Activated T-helper 1 cell treated with Interleukin-2 at 50 U/mL for 16 hours (primary cell): ENCODE measurements at places on chromosomes 2 and 18.

DNA sequence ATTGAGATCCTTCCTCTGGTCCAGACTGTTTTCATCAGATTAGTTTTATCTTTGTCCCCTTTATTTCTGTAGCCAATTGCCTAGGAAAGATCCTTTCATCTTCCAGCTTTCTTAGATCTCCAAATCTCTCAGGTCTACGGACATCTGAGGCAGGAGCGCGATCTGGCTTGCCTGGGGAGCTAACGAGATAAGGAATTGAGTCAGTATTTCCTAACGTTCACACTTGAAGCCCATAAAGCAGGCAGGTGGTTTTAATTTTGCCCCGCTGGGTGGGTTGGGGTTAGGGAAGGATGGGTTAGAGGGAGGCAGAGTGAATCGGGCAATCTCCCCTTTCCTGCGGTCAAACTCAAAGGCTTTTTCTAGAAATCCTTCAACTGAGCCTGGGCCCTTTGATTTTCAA lies 727 bp upstream of the TTLL4 start:
- DNase-seq = no peak

DNA sequence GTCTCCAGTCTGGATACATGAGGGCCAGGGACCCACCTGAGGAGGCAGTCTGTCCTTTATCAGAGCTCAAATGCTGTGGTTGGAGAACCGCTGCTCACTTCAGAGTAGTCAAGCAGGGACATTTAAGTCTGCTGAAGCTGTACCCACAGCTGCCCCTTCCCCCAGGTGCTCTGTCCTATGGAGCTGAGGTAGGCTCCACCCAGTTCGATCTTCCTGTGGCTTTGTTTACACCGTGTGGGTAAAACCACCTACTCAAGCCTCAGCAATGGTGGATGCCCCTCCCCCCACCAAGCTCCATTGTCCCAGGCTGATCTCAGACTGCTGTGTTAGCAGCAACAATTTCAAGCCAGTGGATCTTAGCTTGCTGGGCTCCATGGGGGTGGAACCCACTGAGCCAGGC lies 731.4 kb upstream of the HS6ST1 start:
- DNase-seq = no peak

GRCh38 chr2:22110244-22110651 lies 986.5 kb downstream of the TDRD15 start:
- no peak for DNase-seq

GRCh38 chr18:65527879-65528633 lies 222.8 kb upstream of the CDH7 start:
- DNase-seq = no peak

- no peak for DNase-seq
Measured at GRCh38 chr2:26922405-26923188, 47.8 kb upstream of the MAPRE3 start.

DNA sequence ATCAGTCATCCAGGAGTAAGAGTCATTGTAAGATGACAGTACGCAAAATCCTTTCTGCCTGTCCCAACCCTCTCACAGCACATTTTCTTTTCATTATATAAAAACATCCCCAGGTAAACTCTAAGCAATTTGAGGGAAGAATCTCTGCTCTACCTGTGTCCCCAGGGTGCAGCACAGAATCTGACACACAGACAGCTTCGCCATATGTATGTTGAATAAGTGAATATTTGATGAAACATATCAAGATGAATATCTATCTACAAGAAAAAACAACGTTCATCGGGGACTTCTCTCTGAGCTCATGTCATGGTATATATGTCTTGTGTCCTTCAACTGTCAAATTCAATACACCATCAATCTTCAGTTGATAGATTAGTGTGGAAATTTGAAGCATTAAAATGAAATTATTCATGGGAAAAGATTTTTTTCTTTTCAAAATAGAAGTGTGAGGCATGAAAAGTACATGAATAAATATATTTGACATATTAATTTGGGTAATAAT lies 94.5 kb upstream of the KYNU start:
- no peak for DNase-seq

- no peak for DNase-seq
Measured at GRCh38 chr2:105220604-105221003, 20.9 kb upstream of the GPR45 start.

- no peak for DNase-seq
Measured at GRCh38 chr18:77082316-77082955, 50.1 kb downstream of the MBP start.

DNA sequence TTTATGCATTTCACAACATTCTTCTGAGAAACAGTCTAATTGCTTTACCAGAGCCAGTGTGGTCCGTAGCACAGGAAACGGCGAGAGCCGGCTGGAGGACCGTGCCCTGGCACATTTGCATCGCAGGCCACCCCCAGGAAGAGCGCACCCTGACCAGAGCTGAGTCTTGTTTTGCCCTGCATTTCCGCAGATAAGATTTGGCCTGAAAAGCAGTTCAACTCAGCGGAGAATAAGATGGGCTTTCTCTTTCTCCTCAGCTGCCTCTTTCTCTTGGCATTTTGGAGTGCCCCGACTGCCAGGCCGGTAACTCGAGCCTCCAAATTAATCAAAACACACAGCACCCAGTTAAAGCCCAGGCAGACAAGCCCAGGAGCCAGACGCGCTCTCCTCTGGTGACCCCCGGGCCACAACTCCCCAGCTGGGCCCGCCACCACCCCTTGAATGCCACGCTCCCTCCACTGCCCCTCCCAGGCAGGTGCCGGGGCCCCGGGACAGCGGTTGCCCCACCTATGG lies 464 bp downstream of the COL4A4 start:
- DNase-seq = no peak

DNA sequence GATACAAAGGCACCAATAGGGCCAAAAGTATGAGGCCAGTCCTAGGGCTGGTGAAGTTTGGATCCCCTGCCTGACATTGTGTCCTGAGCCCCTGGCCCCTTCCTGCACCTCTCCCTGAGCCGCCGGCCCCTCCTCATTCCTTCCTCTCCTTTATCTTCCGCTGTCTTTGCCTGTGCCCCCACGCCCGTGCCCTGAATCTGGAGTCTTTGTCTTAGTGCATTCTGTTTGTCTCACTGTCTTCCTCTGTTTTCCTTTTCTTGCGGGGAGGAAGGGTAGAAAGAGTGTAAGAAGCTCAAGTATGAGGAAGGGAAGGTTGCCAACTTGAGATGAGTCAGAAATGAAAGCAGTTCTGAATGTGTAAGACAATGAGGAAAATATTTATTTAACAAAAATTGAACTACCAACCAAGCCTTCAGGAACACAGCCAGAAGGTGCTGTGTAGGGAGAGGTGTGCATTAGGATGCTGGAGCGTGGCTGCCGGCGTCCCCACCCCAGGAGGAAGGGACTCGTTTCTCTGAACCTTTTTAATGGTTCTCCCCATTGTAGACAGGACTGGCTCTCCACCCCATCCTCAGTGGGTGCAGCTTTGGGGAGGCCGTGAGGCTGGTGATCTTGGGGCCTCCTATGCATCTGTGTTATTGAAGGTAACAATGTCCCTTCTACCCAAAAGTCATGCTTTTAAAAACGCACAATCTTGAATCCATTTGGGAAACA lies 133.1 kb downstream of the NEDD4L start:
- no peak for DNase-seq

DNA sequence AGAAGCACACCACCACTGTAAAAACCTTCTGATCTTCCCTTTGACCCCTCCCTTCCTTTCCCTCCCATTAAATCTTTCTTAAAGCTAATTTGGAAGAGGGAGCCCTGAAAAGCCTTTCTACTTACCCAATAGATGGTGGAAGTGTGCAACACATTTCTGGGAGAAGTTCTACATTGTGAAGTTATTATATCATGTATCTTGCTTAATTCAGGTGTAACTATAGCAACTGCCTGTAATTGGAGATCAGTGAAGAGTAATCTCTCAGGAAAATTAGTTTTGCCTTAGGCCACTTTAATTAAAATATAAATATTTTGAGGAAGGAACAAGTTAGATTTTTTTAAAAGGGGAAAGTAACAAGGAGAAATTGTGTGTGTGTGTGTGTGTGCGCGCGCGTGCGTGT lies 266.0 kb downstream of the SH3BP4 start:
- no peak for DNase-seq

GRCh38 chr2:215535125-215535668 lies 99.3 kb upstream of the FN1 start:
- DNase-seq = no peak

GRCh38 chr18:32502014-32502413 lies 31.3 kb upstream of the GAREM1 start:
- no peak for DNase-seq

DNA sequence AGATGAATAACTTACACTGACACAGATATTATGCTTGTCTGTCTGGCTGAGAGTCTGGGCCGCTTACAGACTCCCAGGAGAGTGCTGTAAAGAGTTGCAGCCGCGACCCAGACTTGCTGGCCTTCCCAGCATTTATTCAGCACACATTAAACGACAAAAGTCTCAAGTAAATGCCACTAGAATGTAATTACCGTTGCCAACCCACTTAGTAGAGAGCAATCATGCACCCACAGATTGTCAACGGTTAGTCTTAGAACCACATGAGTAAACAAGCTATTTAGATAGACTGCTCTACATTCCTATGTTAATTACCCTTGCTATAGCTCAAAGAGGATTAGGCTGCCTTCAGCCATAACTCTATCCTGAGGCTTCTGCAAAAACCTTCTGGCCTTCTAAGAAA lies 47.8 kb upstream of the C2orf74 start:
- no peak for DNase-seq

DNA sequence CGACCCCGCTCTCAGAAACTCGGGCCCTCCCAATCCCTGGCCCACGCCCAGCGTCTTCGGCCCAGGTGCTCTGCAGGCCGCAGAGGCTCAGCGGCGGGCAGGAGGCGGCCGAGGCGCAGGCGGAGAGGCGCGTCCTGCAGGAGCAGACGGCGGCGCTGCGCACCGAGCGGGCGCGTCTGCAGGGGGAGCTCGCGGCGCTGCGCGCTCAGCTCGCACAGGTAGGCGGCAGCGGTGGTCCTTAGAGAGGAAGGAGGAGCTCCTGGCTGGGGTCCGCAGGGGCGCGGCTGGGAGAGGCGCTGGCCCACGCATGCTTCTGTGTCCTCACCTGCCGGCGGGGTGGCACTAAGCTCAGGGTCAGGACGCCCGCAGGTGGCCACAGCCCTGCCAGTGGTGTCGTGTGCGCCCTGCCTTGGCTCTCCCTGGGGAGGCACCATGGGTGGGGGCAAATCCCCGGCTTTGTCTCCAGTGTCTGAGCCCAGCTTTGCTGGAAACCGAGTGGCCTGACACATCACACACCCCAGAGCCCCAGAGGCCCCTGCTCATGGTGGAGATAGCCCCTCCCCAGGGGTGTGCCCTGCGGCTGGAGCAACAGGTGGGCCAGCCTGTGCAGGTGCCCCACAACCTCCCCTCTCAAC lies 14.9 kb upstream of the SNED1 start:
- peak; percentile 26 for DNase-seq

GRCh38 chr2:134718023-134718816 lies 580 bp downstream of the TMEM163 start:
- DNase-seq = no peak

DNA sequence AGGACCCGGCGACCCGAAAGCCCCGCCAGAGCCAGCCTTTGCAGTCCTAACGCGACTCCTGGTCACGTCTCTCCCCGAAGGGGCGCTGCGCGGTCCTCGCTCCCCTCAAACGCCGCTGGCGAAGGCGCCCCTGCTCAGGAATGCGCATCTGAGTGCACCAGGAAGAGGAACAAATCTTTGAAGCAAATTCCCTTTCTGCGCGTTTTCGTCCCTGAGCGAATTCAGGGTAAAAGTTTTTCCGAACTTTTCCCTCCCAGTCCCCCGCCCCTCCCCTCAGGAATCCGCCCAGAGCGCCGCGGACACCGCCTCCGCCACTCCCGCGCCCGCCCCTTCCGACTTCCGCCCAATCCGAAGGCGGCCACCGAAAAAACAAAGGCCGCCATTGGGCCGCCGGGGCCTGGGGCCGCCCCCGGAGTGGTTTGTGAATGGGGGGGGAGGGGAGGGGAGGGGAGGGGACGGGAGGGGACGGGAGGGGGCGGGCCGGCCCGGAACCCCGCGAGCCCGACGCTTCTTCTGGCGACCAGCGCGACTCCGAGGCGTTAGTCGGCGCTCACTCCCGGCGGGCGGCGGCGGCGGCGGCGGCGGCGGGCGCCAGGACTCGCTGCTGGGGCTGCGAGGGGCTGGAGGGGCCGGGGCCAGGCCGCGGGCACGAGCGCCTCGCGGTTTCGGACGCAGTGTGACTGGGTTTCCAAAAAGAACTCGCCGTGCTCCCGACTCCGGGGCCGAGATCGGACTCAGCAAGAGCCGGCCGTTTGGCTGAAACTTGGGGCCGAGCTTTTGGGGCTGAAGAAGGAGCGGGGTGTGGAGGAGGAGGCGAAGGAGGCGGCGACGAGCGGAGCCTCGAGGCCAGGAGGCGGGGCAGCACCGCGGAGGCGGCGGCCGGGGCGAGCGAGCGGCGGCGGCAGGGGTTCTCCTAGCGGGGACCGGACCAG lies at the start of gene FZD7:
TSS of gene FZD7 (plus strand) at position 539 of the 932 bp plus-strand sequence. CDS start 793 bp downstream, outside the sequence.
- peak; percentile 77 for DNase-seq

GRCh38 chr2:38648107-38648761 lies 17.7 kb upstream of the GALM start:
- DNase-seq = no peak

DNA sequence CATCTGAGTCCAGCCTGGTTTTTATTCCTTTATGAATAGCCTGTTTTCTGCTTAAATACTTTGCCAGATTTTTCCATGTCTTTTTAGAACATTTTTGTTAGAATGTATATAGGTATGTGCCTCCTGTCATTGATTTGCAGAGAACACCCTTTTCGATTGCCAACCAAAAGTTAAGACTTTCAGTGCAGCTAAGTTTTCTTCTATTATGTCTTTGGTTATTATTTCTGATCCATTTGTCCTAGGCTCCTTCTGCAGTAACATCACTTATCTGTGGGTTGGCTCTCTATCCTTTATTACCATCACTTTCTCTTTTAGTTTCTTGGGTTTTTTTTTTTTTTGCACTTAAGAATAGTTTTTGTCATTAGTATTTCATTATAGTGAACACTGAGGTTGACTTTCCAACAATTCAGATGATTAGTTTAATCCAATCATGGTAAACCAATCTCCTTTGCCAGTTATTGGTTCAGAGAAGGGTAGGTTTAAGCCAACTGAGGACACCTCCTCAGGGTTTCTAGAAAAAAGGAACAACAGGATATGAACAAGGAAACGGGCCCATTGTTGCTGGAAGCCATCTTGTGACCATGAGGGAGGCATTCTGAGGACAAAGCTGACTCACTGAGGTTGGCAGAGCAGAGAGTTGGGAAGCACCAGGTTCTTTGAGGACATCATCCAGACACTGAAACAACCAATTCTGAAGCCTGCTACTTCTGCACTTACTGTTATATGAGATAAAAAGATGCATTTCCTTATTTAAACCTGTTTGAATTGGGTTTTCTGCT lies 37.9 kb upstream of the GBX2 start:
- DNase-seq = no peak

- no peak for DNase-seq
Measured at GRCh38 chr2:10706033-10706432, 15.4 kb upstream of the ATP6V1C2 start.

- DNase-seq = no peak
Measured at GRCh38 chr2:172914341-172915008, 161.2 kb upstream of the MAP3K20 start.

DNA sequence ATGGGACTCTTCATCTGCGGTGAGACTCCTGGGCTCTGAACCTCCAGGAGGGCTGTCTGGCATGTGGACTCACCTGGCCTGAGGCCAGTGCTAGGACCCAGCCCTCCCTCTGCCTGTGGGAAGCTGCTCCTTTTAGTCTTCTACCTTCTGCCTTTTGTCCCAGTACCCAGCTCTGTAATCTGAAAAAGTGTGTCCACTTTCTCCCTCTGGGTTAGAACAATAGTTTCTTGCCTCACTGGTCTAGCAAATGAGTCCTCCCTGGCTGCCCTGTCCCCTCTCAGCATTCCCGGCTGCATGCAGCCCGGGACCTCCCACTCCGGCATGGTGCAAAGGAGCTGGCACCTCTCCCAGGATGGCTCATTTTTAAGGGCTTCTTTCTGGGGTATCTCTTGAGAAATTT lies 25.9 kb downstream of the GKN2 start:
- no peak for DNase-seq

- no peak for DNase-seq
Measured at GRCh38 chr18:22822841-22823508, 110.2 kb upstream of the RBBP8 start.
